Activated CD4-positive, CD25-positive, alpha-beta regulatory T cell treated with anti-CD3 and anti-CD28 coated beads, Interleukin-2, amount 50 U/mL, for 72 hours (primary cell): ENCODE measurements at places on chromosomes 12 and 14.

GRCh38 chr14:97027256-97027999 lies 230.2 kb downstream of the VRK1 start:
- no peak for DNase-seq

DNA sequence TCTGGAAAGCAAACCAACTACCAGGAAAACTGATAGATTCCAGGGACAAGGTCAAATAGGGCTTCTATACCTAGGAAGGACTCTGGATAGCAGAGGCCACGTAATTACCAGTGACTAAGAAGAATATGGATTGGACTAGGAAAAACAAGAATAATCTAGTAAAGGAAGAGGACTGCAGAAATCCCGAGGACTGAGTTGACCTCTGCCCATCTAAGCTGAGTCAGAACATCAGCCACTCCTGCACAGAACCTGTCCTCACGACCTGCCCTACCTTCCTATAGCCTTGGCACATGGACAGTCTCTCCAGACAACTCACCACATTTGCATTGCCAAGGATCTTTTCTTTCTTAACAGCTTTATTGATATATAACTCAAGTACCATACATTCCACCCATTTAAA lies 2.3 kb downstream of the OR6J1 start:
- DNase-seq = no peak

GRCh38 chr12:89041078-89041477 lies 311.2 kb downstream of the DUSP6 start:
- DNase-seq = no peak

- no peak for DNase-seq
Measured at GRCh38 chr12:53179687-53180219, 769 bp upstream of the ZNF740 start.

DNA sequence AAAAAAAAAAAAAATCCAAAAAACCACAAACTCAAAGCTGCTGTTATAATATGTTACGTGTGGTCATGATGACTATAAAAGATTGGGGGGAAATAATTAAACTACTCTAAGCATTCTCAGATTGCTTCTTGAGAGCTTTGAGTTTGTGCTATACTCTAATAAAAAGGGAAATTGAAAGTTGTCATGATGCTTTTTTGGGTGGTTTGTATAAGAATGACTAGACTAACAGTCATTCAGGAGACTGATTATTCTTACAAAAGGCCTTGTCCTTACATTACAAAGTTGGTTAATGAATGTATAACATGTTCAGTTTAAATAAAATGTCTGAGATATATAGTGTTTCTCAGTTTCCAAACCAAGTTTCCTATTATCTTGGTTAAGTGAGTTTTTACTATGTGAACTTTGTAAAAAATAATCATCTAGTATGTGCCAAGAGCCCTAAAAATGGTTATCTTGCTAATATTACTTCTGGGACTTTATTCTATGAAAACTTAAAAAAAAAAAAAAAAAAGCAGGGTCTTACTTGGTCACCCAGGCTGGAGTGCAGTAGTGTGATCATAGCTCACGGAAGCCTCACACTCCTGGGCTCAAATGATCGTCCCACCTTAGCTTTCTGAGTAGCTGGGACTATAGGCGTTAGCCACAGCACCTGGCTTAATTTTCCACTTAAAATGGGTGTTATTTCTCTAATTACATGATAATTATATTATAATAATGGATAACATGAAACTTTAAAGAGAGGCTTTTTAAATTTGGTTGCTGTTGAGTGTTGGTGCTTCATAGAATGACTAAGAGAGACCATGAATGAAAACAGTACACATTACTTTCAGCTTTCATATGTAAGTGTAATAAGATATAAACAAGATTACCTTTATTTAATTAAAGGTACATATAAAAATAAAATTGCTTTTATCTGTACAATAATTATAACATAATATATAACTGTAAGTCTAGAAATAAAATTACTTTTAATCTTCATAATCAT lies 459.6 kb upstream of the RGS6 start:
- DNase-seq = no peak

DNA sequence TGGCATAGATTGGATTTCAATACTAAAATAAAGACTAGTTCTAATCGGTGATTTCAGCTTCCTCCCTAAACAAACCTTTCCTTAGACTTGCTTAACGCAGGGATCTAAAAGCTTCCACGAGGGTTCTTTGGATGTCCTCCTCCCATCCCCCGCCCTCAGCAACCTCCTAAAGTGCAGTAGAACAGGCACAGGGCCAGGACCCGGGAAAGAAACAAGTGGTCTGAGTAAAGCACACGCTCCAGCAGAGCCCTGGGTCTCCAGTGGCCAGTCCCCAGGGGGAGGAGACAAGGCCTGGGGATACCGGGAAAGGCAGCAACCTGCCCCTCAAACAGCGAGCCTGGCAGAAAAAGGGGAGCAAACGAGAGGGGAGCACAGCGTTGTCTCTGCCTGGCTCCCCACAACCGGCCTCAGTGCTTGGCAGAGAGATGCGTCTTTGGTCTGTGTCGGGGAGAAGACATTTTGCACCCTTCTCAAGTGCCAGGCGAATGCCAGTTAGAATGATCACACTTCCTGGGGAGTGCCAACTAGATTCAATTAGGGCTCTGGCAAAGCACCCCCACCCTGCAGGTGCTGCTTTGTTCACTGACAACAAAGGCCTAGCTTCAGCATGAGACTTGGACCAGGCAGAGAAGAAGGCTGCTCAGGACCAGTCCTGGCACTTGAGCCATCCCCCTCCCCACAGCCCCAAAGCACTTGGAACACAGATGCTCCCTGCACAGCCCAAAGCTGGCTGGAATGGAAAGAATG lies 17.1 kb upstream of the SLC6A12 start:
- DNase-seq = no peak
